ENCODE measurements at places on chromosomes 2 and 18. TPM values are rescaled to one million over a fixed set of nuclear protein-coding genes. Genes with fewer than 3 reads are reported as not detected.

- DNase-seq, result no peak
Observed at GRCh38 chr2:42980764-42981416, 188.5 kb upstream of the HAAO start.

GRCh38 chr18:54616220-54616848 is 25.3 kb downstream of the DYNAP start:
- DNase-seq, result no peak

DNA sequence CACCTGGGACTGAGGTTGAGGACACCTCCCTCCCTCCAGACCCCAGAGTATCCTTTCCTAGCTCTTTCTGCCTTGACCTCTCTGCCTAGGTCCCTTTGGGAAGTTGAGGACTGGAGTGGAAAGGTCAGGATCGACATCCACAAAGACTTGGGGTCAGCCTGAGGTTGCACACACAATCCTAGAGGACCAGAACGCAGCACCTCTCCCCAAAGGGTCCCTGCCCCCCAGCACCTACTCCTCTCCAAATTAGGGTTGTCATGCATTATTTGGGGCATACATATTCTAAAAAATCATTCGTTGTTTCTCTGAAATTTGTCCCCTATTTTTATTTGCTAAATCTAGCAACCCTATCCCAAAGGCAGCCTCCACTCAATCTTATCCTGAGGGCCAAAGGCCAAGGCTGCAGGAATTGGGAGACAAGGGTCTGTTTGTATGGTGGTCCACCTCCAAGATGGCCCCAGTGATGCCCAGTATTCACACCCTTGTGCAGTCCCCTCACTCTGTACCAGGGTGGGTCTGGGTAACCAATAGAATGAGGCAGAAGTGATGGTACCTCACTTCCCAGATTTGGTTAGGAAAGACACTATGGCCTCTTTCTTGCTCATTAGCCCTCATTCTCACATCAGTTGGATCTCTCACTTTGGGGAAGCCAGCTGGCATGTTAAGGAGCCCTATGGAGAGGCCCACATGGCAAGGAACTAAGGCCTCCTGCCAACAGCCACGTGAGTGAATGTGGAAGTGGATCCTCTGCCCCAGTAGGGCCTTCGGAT is 3.5 kb upstream of the CHRNG start:
- no peak for DNase-seq

DNA sequence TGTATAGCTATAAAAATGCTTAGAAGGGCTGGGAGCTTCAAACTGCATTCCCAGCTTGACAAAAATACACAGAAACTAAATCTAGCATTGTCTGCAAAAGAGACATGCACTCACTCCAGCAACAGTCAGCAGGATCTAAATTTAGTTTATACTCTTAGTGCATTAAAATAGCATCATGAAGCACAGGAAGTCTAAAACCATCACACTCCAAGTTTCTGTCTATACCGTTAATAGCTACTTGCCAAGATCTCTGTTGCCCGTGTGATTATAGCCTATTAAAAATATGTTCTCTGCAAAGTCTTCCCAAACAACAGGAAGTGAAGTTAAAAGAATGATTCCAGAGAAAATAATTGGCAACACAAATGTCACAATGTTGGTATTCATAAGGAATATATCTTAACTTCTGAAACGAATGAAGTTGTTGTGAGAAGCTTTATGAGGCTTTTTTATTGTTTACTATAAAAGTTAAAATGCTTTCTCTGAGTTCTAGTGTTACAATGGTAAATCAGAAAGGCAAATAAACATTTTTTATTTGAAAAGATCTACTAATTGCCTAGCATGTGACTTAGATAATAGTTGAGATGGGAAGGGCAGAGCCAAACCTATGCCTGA is 184.2 kb downstream of the ZNF385B start:
- no peak for DNase-seq

DNA sequence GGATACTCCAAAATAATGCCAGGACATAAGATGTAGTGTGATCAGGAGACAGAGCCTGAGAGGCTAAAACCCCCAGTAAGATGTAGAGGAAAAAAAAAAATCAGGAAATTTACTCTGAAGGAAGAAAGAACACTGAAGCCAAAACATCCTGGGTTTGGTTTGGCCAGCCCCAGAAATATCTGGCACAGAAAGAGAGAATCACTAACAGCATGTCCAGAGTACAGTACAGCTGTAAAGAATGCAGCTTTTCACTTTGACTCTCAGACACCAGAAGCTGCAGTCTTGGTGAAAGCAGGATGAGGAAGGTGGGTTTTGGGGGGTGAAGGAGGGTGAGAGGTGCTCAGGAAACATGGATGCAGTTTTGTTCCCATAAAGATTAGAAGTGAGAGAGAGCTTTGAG is 1577.7 kb upstream of the ACVR2A start:
- DNase-seq, result no peak

DNA sequence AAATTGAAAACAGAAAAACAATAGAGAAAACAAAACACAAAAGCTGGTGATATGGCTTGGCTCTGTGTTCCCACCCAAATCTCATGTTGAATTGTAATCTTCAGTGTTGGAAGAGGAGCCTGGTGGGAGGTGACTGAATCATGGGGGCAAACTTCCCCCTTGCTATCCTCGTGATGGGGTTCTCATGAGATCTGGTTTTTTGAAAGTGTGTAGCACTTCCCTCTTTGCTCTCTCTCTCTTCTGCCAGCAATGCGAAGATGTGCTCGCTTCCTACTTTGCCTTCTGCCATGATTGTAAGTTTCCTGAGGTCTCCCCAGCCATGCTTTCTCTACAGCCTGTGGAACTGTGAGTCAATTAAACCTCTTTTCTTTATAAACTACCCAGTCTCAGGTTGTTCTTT is 112.3 kb upstream of the UXS1 start:
- DNase-seq, result no peak

GRCh38 chr2:169395821-169396374 is 33.6 kb upstream of the LRP2 start:
- DNase-seq, result no peak

DNA sequence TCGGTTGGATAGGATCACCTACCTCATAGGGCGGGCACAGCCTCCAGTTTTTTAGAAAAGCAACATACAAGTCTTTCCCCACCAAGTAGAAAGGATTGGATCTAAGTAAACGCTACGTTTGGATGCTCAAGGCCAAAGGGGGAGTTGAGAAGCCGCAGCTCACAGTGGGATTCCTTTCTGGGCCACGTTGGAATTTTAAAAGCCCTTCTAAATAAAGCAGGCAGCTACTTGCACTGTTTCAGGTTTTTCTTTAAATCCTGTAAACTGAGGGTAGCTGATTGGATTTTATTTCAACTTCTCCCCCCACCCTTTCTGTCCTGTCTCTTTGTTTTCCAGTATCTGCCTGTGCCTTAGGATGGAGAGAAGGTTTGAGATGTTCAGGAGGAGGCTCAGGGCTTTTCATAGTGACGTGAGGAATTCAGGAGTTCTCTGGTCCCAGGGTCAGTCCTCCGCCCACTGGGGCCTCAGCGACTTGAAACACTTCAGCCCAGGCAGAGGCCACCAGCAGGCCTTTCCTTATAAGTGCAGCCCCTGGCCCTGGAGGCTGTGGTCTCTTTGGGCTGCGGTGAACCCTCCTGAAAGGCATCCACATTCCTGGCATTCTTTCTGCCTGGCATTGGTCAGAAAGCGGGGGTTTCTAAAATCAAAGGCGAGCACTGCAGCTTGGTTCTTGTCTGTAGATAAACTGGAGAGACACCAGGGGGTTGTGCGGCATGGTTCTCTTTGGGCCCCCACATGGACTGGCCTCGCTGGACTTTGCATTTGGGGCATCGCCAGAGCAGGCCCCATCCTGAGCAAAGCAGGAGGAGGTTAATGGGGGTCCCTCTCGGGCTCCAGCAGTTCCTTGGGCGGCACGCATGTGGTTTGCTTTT is 44.5 kb downstream of the SH3BP4 start:
- DNase-seq, result no peak

- peak; percentile 14 for DNase-seq
Observed at GRCh38 chr2:25664183-25664964, 9.0 kb downstream of the DTNB start.

DNA sequence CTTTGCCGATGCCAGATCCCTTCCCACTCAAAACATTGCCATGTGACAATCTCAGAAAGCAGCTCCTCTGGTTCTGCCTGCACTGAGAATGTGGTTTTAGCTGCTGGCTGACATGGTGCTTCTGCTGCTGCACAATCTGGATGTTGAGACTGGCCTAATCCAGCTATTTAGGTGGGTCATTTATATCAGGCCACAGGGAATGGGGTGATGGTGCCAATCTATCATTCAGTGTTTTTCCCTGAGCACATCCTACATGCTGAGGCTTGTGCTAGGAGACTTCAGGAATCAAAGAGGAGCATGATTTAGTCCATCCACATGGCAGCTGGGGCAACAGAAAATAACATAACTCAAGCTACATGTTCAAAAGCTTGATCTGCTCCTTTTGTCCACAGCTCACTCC is 144.7 kb downstream of the CYRIA start:
- DNase-seq, result no peak

Gene CHST9
- total RNA-seq, result not detected

Gene MERTK
- 0.33 TPM for total RNA-seq

Gene ALK
- not detected for total RNA-seq

Gene ZAP70
- 204 TPM for total RNA-seq

Data from activated naive CD8-positive, alpha-beta T cell treated with anti-CD3 and anti-CD28 coated beads for 36 hours (primary cell).